ENCODE measurements at places on chromosomes 12 and 14. TPM values are rescaled to one million over a fixed set of nuclear protein-coding genes. Genes with fewer than 3 reads are reported as not detected.

- DNase-seq: peak; percentile 26
Measured at GRCh38 chr12:227286-227915, 13.4 kb upstream of the SLC6A12 start.

- peak; percentile 88 for DNase-seq
Measured at GRCh38 chr14:93959239-93960107, 16.9 kb downstream of the ASB2 start.

DNA sequence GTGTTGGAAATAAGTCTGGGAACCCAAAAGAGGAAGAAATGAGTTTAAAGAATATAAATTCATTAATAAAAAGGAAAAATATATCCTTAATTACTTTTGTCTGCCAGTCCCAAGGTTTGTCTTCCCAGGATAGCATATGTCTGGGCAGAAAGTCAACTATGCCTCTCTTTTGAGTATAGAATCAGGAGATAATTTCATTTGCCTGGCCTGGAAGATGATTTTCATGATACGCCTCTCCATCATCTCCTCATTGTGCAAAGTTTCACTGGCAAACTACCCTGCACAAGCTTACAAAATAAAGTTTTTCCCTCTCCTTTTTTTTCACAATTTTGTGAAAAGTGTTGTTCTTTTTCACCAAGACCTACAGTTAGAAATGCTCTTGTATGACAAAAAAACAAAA, 340.8 kb downstream of the EGLN3 start:
- DNase-seq: no peak

DNA sequence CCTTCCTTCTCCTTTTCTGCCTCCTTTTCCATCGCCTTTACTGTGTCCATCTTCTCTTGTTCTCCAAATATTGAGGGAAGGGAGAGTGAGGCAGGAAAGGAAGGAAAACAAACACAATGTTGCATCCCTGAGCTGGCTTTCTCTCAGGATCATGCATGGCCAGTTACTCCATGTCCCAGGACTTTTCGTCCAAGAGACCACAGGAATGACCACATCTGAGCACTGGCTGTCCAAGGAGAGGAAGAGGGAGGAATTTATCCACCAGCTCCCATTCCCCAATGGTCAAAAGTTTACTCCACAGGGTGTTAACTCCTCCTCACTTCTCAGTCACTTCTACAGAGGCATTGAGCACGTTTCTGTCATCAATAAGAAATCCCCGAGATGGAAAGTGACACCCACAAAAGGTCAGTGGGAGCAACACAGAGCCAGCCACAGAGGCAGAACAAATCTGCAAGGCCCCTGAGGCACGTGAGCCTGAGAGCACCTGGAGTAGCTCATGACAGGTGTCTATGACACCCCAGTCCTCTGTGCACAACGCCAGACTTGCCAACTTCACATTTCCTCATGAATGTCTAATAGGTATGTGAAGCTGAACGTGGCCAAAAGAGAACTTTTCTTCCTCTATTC, 177.3 kb upstream of the NUDT4 start:
- no peak for DNase-seq

DNA sequence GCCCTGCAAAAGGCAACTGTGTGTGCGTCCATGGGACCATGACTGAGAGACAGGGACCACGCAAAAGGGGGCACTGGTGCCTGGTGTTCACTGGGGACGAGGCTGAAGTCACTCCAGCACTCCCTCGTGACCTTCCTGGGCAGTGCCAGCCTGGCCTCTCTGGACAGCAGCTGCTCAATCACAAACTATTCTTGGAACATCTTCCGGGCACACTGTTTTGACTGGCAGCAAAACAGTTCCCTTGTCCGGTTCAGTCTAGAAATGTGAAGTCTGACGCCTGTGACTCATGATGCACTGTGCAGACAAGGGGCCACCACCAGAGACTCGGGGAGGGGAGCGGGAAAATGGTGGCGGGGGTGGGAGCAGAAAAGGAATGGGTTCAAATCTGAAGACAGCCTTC, 20.8 kb downstream of the SNRNP35 start:
- no peak for DNase-seq

GRCh38 chr12:47602325-47602724, 103.5 kb downstream of the RPAP3 start:
- no peak for DNase-seq

GRCh38 chr14:104546591-104547309, 32.8 kb upstream of the C14orf180 start:
- no peak for DNase-seq

DNA sequence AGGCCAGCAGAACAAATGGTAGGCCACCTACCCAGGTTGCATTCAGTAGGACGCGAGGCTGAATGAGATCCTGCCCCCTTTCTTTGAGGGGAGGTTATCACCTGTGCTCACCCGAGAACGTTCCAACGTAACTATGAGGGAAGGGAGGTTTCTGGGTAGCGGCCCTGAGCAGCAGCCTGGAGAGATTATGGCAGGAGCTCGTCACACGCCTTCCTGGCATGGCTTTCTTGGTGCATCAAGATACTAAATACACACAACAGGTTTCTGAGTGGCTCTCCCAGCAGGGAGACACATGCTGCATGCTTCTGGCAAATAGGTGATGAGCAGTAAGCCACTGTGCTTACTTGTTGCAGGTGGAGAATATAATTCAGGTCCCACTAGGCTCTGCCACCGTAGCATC, 147.7 kb downstream of the CALM1 start:
- DNase-seq: no peak

DNA sequence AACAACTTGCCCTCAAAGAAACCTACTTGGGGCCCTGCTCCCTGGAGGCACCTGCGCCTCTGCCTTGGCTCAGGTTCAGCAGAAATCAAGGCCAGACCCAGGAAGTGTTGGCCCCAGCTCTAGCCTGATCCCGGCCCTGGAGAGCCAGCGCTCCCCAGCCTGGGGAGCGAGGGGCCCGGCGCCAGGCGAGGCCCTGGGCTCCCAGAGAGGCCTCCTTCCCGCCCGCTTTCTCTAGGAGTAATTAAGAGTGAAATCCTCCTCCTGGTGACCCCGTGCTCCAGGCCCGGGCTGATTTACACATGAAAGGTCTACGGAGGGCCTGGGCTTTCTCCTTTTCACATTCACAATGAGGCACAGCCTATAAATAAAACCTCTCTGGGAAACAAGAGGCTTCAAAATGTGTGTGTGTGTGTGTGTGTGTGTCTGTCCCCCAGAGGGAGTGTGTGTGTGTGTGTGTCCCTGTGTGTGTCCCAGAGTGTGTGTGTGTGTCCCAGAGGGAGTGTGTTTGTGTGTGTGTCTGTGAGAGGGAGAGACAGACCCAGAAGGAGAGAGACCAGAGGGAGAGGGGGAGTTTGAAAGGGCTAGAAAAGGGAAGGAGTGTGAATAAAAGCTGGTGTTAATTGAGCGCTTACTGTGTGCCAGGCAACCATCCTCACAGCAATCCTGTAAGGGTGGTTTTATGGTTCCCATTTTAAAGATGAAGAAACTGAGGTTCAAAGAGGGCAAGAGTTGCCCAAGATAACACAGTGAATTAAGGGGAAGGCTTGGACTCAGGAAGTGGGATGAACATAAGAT, 23.8 kb upstream of the COX6A1 start:
- peak; percentile 92 for DNase-seq

DNA sequence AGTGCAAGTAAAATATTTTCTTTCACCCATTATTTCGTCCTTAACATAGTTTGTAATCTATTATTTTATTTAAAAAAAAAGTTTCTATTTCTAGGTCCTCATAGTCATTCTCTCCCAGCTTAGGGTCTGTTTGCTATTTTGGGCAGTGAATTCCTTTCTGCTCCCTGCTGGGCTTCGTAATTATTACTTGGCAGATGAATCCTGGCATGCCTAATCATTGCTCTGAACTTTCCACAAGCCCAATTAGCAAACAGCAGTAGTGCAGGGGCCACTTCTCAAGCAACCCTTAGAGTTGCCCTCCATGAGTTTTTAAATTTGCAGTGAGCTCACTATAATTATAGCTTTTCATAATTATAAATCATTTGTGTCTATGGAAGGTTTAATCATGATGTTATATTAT, 1378.3 kb upstream of the SEL1L start:
- no peak for DNase-seq

KCNMB4 gene
- 22.2 TPM for total RNA-seq
